ENCODE measurements at places on chromosomes 2 and 18. TPM values are rescaled to one million over a fixed set of nuclear protein-coding genes. Genes with fewer than 3 reads are reported as not detected.

The GKN2 gene
- total RNA-seq = 3.5 TPM

The UGP2 gene
- total RNA-seq = 98.3 TPM

The AGAP1 gene
- 20.4 TPM for total RNA-seq

The AQP4 gene
- total RNA-seq = not detected

The SFT2D3 gene
- total RNA-seq = 5.4 TPM

The SCN9A gene
- 4.8 TPM for total RNA-seq

The PLEKHH2 gene
- total RNA-seq = 2.3 TPM

The HSBP1L1 gene
- total RNA-seq = 12.9 TPM

The ARMC9 gene
- total RNA-seq = 13.1 TPM

The GPD2 gene
- 36.7 TPM for total RNA-seq
